Omental fat pad (tissue), 4 donors: ENCODE measurements at places on chromosomes 16 and 17.

DNA sequence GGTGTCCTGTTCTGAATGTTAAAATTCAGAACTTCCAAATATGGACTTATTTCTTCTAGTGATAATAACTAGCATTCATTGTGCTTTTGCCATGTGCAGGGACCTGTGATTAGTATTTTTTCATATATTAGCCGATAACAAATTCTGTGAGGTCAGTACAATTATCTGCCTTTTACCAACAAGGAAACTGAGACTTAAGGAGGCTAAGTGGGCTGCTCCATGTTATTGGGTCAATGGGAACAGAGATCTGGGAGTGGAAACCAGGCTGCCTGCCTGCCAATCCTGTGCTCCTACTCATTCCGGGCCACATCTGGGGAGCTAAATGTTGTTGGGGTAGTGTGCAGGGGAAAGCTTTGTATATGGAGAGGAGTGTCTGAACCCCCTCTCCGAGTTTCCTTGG is 3.7 kb downstream of the TMEM106A start:
- DNase-seq: no peak

DNA sequence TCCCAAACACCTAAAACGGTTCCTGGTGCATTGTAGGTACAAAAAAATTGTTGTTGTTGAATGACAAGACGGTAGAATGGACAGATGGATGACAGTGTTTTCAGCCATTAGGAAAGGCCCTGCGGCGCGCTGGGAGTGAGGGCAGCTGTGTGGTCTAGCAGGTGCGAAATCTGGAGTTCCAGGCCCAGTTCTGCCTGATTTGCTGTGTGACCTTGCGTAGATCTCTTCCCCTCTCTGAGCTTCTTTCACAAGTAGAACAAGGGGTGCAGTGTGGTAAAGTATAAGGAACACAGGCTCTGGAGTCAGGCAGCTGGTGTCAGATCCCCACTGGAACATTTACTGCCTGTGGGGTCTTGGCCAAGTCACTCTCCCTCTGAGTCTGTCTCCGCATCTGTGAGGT is 25.3 kb downstream of the SPNS2 start:
- DNase-seq: no peak

DNA sequence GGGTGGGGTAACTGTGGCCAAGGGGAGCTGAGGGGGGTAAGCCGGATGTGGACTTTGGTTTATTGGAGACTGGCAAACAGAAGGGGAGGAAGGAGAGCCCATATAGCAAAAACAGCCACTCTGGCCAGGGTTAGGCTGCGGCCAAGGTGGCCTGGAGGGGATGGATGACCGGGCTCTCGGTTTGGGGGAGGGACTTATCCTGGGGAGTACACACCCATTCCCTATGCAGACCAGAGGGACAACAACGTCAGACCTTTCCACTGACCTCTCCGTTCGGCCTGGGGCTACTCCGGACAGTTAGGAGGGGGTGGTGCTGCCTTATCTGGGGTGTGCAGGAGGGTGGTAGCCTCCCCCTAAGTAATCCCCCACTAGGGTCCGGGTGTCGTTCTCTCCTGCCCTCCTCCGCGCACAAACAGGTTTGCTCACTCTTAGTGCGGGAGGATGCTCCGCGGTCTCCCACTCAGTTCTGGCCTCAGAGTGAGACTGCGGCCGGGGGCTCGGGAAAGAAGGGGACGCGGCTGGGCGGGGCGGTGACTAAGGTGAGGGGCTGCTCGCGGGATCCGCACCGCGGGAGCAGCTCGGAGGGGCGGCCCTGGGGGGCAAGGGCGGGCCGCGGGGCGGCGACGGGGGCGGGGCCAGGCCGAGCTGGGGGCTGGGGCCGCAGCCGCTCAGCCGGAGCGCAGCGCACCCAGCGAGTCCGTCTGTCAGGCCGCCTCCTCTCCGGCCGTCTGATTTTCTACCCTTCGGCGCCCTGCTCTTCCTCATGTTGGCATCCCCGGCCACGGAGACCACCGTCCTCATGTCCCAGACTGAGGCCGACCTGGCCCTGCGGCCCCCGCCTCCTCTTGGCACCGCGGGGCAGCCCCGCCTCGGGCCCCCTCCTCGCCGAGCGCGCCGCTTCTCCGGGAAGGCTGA is at the start of gene WNK4:
Gene WNK4 (plus strand): TSS at position 675 of the 915 bp plus-strand sequence. CDS start 89 bp downstream, at position 764.
- no peak for DNase-seq

DNA sequence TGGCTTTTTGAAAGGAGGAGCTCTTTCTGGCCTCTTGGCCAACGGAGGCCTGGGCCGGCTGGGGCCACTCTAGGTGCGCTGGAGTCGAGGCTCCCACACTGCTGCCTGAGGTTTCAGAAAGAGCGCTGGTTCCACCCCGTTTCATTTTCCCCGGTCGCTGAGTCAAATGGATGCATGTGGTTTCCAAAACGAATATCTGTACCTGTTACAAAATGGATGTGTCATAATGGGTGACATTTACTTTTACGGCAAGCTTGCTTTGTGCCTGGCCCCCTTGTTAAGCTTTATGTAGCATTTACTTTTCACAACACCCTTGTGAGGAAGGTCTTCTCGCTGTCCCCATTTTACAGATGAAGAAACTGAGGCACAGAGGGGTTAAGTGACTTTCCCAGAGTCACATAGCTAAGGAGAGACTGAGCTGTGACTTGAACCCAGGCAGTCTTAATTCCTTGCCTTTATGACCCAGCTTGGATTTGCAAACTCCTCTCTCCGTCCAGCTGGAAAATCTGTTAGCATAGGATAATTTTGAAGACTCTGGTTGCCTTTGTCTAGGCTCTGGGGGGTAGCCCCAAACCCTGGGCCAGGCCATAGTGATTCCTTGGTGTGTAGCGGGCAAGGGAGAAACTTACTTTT is 10.6 kb downstream of the KSR1 start:
- DNase-seq: no peak

GRCh38 chr16:35314298-35314697 is 1854.9 kb downstream of the TP53TG3F start:
- DNase-seq: no peak

- DNase-seq: no peak
These were observed 11.5 kb downstream of the SMG6 start for GRCh38 chr17:2292100-2292499.

DNA sequence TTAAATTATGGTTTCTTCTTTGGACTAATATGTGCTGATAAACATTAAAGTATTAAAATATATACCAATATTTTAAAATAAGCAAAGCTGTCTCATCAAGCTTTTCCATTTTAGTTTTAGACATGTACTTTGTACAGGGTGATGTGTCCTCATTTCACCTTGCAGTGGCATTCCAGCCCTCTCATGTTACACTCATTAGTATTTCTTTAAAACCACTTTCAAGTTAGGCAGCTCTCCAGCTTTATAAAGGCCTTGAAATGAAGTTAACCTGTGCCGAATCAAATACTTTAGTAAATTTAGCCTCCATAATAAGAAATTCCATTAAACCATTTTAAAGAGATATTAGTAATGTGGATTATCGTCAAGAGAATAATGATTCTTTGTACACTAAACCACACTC is 107.6 kb upstream of the HLF start:
- no peak for DNase-seq

- no peak for DNase-seq
These were observed 10.1 kb upstream of the SLC25A39 start for GRCh38 chr17:44334727-44335126.

GRCh38 chr17:19708431-19709175 is 7.8 kb downstream of the SLC47A2 start:
- DNase-seq: no peak

GRCh38 chr17:45973946-45974859 is 24.8 kb upstream of the STH start:
- no peak for DNase-seq

- no peak for DNase-seq
These were observed 24.9 kb upstream of the GRB2 start for GRCh38 chr17:75430159-75430974.

DNA sequence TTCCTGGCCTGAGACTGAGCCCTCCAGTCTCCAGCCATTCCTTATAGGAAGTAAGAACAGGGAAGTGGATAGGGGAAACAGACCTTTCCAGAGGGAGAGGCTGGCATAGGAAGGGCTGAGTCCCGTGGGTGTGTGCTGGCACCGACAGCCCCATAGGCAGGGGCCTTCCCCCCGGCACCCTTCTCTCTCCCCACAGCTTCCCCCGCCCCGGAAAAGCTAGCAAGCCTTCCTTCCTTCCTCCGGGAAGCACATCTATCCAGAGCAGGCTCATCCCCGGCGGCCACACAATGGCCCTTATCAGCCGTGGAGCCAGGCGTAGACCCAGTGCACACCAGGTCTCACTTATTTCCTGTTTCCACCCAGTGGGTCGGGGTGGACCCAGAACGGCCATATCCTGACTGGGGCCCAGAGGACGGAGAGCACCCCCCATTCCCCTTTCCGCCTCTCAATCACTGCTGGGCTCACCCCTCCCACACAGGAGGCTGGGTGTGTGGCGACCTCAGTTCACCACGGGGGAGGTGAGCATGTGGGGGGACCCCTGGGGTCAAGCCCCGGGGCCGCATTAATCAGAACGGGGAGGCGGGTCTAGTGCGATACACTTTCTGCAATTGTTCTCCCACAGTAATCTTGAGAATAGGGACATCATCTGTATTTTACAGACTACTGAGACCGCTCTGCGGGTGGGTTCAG is 950 bp upstream of the MYO1C start:
- no peak for DNase-seq

DNA sequence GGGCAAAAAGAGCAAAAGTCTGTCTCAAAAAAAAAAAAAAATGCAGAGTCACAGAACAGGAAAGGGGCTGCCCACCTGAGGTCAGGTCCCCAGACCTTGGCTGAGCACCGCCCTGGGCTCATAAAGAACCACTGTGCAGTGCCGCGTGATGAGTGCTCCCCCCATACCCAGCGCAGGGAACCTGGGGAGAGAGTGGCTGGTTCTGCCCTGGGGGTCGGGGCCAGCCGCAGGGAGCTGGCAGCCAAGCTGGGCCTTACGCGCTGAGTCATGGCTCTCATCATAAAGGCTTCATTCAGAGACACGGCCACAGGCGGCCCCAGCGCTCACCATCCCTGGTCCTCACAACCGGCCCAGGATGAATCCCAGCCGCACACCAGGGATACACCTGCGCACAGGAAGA is 80.7 kb downstream of the RAB11FIP4 start:
- no peak for DNase-seq

GRCh38 chr17:8871081-8871581 is 3.7 kb upstream of the PIK3R6 start:
- no peak for DNase-seq

DNA sequence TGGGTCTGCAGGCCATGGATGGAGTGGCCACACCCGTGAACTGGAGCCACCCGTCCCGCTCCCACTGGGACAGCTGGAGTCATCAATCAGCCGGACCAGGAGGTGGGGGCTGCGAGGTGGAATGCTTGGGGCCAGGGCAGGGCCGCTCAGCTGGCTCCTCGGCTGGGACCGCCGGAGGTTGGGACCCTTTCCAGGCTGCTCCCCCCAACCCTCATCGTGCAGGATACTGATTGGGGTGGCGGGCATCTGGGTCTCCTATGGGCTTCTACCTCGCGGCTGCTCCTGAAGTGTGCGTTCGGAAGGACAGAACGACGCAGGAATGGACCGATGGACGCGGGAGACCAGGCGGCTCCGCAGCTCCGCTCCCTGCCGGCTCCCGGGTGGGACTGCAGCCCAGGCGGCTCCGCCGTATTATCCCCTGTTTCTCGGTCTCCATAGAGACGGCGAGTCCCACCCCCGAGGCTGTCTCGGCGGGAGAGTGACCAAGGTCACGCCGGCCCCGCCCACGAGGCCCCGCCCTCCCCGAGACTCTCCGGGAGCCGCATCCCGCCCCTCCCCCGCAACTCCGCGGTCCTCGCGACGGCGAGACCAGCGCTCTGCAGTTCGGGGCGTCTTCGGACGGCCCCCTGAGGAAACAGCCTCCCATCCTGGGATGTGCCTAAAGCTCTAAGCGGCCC is at the start of gene TPPP3:
Gene TPPP3 (minus strand): TSS at position 388 of the 677 bp plus-strand sequence. CDS start 2,387 bp downstream, outside the sequence.
- DNase-seq: peak; percentile 68

DNA sequence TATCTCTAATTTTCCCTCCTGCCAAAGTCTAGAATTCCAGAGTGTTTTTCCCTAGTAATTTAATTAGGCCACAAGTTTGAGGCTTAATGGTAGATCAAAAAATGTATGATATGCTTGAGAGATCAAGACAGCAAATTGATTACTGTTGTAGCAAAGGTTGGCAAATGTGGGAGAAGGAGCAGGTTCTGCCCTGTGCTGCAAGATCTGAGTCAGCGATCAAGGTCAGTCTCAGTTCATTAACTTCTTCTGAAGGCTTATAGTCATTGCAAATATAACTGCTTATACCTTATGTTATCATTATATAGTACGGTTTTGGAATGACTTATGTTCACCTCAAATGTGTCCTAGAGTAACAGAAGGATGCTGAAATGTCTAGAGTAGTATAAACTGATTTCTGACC is 231.1 kb upstream of the TBX2 start:
- no peak for DNase-seq

- no peak for DNase-seq
These were observed 84.3 kb downstream of the BMERB1 start for GRCh38 chr16:15518381-15519351.

DNA sequence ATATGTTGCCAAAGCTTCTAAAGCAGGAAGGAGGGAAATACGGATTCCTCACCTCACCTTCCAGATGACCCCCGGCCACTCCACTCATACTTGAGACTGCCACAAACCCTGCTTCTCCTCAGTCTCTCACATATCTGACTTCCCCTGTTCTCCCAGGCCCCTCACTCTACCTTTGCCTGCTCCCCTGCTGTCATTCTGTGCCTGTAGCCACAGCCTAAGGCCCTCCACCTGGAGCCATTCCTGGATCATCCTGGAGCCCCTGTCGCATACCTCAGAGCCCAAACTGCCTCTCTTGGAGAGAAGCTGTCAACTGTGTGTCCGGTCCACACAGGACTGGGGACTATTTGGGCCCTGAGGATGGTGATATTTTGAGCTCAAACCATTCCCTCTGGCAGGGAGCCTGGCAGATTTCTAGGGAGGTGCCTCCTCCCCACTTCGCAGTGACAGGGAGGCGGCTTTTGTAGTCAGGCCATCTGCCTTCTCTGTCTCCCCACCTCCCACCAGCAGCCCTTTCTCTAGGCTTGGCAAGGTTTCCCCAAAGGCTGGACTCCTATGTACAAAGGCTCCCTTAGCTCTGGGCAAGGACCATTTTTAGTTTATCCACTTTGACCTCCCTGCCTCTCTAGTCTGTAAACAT is 2.3 kb upstream of the MED24 start:
- no peak for DNase-seq

GRCh38 chr17:250487-251300 is 69.2 kb upstream of the DOC2B start:
- no peak for DNase-seq
